ENCODE measurements at places on chromosomes 5 and 9. TPM values are rescaled to one million over a fixed set of nuclear protein-coding genes. Genes with fewer than 3 reads are reported as not detected.

The PRLR gene
- not detected for total RNA-seq

The LCN1 gene
- total RNA-seq: 30.3 TPM

The EDIL3 gene
- total RNA-seq: 39.4 TPM

The ZFP2 gene
- total RNA-seq: 0.35 TPM

The CNTLN gene
- total RNA-seq: 6.4 TPM

The CDH12 gene
- not detected for total RNA-seq

The TICAM2 gene
- not detected for total RNA-seq

The TMEM8B gene
- total RNA-seq: 1.2 TPM
